ENCODE measurements at places on chromosomes 11 and 22.

DNA sequence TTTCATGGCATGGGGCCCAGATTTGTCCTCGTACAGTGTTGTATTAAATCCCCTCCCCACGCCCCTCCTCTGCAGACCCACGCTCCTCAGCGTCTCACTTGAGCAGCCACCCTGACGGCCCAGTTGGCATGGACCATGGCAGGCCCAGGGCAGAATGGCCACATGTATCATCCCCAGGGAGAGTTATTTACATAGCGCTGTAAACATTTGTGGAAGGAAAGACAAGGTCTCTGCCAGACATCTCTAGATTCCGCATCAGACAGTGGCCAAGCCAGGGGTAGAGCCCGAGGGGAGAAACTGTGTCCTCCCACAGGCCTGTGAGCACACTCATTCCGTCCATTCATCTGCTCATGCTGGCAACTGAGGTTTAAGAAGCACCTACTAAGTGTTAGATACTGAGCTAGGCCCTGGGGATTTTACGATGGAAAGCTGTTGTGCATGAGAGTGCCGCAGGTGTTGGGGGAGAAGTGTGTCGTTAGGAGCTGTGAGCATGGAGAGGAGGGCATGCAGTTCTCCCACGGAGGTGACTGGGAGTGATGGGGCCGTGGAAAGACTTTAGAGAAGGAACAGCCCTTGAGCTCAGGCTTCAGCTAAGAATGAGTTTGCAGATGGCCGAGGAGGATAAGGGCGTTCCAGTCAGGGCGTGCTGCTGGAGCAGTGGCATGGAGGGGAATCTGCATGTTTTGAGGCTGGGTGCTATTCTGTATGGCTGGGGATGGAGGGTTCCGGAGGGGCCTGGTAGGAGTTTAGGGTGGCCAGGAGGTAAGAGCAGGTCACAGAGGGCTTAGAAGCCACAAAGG lies 94.9 kb downstream of the GRIK4 start:
- DNase-seq = no peak

GRCh38 chr11:72751116-72752087 lies 806 bp downstream of the ARAP1 start:
- DNase-seq = no peak

DNA sequence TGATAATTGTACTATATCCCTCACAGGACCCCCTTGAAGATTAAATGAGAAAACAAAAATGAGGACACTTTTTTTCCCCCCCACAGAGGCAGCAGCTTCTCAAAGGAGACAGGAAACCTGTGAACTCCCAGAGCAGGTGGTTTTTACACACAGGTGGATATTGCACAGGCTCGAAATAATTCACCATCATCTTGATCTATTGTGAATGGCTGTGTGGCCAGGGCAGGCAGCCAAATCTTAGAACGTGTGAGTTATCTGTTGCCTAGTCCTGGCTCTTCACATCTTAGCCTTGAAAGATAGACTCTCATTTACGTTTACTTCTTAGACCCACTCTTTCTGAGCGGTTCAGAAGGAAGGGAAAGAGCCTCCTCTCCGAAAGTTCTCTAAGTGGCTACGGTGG lies 23.5 kb downstream of the PPFIBP2 start:
- no peak for DNase-seq

GRCh38 chr11:17014833-17015626 lies 816 bp upstream of the PLEKHA7 start:
- no peak for DNase-seq

Measured in esophagus squamous epithelium (tissue), 5 donors.